ENCODE measurements at places on chromosomes 6 and 20.

GRCh38 chr6:13427801-13428582, 59.4 kb downstream of the GFOD1 start:
- DNase-seq, result no peak

DNA sequence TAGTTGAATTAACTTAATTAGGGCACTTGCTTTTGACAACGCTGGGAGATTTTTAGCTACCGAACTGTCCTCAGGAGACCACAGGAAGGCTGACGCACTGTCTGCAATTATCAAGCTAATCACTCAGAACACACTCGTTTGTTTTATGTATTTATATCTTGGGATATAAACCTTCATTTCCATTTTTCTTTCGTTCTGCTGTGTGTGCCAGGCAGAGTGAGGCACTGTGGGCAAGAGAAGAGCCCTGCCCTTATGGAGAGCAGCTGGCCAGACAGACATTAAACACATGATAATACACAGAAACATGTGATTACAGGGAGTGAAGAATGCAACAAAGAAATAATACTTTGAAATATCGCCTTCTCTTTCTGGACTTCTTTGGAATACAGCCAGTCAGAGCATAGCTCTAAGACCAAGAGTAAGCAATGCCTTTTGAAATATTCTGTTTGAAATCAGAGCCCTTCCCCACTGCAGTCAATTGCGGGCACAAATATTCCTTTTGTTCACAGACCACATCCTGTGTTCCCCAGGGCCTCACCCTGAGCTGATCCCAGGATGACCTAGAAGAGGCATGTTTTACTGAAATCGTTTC, 96.8 kb downstream of the ANKRD60 start:
- DNase-seq, result no peak

DNA sequence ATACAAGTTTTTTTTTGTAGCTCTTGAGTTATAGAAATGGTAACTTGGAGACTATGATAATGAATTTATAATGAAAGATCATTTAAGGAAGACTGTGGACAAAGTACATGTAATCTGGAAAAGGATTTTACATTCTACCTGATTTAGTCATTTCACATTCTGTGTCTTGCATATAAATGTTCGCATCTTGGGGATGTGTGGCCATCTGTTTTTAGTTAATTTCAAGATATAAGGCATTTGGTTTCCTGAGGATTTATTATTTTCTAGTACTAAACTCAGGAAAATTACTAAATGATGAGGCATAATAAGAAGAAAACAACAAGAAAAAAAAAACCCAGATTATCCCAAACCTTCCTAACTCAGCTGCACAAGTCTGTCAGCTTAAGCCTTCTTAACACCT, 112.7 kb upstream of the PRL start:
- DNase-seq, result no peak

DNA sequence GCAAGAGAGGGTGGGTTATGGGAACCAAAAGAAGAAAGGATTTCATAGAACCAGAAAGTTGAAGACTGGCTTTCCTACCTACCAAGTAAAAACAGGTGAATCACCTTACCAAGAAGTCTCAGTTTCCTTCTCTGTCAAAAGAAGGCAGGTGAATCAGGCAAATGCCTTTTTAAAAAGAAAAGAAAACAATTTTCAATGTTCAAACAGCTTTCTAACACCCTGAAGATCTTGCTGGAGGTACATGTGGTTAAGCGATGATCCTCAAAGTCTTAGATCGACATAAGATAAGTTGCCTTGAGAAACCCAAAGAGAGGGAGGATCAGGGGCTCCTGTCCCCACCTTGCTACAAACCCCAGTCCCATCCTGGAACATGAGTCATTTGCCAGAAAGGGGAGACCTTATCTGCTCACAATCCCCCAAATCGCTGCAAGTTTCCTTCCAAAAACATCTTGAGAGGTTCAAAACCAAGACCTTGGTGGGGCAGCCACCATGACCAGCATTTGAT, 71.6 kb downstream of the NFATC2 start:
- DNase-seq, result no peak

DNA sequence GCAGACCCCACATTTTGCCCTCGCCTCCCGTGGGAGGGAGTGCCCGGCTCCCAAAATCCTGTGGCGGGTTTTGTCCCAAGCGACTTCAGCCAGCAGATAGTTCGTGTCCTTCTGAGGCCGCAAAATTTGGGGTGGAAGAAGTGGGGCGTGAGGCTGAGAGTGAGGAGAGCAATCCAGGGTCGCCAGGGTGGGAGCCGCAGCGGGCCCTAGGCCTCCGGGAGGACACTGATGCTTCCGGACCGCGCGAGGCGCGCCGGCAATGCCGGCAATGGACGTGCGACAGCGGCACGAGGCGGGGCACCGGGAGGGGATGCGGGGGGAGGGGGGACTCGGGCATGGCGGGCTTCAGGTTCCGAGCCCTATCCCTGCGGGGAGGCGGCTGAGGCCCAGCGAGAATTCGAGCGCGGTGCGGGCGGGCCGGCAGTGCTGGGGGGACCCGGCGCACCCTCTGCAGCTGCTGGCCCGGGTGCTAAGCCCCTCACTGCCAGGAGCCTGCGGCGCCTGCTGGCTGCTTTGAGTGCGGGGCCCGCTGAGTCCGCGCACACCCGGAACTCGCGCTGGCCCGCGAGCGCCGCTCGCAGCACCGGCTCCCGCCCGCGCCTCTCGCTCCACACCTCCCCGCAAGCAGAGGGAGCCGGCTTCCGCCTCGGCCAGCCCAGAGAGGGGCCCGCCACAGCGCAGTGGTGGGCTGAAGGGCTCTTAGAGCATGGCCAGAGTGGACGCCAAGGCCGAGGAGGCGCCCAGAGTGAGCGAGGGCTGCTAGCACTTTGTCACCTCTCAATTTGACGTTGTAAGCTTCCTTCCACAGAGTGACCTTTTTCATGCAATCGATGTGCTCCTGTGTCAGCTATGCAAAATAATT, 143.8 kb downstream of the LPA start:
- peak; percentile 68 for DNase-seq

DNA sequence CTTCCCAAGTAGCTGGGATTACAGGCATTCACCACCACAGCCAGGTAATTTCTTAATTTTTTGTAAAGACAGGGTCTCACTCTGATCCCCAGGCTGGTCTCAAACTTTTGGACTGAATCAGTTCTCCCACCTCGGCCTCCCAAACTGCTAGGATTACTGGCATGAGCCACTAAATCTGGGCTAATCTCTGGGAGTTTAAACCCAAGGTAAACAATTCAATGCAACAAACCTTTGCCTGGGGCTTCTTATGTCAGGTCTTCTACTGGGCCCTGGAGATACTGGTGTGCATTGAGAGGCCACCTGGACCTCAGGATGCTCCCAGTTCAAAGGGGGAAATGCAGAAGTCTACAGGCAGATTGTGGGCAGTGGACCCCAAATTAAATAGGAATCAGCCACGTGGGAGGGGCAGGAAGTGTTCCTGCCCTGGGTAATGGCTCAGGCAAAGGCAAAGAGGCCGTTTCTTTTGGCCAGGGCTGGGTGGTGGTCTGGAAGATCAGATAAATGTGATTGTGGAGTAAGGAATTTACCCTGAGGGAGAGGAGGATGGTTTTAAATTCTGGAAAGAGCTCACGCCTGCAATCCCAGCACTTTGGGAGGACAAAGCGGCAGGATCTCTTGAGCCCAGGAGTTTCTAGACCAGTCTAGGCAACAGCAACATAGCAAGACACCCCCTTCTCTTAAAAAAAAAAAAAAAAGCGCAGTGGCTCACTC, 1.3 kb upstream of the MYBL2 start:
- DNase-seq, result no peak

DNA sequence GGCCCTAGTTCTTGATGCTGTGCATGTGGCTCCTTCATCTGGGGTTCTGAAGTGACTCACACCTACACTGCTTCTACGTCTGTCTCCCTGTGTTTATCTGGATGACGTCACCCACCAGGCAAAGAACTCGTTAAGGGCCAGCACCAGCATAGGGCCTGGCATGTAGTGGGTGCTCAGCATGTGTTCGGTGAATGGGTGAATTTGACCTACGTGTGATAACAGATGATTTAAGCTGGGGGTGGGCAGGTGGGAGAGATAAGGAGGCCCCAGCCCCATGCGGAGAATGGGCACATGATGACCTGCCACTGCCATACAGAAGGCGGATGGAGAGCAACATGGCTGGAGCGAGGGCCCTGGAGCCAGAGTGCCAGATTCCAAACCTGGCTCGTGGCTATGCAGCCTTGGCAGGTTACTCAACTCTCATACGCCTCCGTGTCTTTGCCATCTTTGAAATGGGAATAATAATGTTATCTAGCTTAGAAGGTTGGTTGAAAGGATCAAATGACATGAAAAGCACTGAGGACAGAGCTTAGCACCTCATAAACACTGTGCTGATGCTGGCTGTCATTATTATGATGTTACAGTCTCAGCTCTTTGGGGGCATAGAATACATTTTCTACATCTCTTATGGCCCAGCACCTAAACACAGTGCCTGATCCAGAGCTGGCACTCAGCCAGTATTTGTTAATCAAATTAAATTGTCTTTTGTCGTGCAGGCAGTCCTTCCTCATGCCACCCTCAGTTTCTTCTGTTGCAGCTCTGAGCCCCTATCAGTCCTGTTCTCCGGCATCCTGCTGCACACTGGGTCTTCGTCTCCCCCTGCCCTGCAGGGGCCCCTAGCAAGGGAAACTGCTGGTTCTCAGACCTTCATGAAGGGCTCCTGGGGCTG, 39.6 kb downstream of the VEGFA start:
- no peak for DNase-seq

- DNase-seq, result no peak
Observed at GRCh38 chr6:18324706-18325042, 60.3 kb upstream of the DEK start.

- no peak for DNase-seq
Observed at GRCh38 chr20:41139227-41140093, 2.1 kb downstream of the PLCG1 start.

GRCh38 chr6:21587179-21587960, 6.2 kb upstream of the SOX4 start:
- DNase-seq, result peak; percentile 48

DNA sequence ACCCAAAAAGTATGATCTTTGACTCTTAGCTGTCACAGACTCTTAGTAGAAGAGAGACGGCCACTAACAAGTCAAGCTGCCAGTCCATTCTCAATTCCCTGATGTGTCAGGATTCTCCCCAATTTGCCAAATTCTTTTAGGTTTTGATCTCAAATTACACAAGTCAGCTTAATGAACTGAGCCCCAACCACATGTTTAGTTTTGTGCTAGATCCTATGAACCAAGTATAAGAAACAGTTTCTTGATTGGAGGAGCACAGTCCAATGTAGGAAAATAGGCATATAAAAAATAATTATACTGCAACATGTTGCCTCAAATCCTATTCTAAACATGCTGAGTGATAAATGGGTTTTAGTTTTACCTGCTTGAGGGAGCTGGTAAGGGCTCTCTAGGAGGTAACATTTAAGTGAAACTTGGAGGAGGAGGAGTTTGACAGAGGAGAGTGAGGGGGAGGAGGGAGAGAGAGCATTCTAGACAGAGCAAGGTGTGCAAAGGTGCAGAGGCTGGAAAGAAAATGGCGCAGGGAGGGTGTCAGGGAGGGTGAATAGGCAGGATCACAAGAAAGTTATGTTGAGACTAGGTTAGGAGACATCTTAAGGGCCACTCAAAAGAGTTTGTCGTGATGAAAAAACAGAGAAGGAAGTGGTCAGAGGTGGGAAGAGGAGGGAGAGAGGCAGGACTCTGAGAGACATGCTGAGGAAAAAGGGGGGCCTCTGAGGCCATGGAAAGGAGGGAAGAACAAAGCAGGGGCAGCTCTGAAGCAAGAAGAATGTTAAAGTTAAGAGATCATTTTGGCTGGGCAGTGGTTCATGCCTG, 22.8 kb upstream of the FAM83C start:
- DNase-seq, result peak; percentile 7

GRCh38 chr6:125809570-125810170, 18.9 kb downstream of the NCOA7 start:
- no peak for DNase-seq

DNA sequence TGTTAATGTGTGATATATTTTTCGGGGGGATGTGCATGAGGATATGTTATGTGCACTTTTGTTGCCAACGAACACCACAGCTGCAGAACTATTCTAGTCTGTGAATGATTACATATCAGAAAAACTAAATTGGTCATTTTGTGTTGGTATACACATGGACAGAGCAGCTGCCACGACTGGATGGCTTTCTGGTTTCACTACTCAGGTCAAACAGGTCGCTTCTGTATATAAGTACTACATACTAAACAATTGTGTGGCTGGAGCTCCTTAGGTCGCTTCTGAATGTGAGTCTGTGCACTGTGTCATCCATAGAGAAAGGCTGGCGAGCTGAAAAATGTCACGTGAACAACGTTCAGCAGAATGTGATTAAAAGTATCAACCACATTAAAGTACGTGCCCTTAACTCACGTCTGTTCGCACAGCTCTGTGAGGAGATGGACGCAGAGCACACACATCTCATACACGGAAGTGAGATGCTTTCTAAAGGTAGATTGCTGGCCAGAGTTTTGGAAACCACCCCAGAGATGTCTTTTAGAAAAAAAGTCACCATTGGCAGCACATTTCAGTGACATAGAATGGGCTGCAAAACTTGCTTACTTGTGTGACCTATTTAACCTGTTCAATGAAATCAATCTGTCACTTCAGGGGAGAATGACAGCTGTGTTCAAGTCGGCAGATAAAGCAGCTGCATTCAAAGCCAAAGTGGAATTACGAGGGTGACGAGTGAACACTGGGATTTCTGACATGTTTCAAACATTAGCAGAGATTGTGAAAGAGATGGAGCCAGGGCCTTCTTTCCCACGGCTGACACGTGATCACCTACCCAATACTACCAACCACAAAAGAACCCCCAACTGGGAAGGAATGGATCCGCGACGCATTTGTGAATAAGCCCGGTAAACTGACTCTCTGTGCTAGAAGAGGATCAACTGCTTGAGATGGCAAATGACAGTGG, 176.6 kb downstream of the PDE10A start:
- DNase-seq, result no peak

DNA sequence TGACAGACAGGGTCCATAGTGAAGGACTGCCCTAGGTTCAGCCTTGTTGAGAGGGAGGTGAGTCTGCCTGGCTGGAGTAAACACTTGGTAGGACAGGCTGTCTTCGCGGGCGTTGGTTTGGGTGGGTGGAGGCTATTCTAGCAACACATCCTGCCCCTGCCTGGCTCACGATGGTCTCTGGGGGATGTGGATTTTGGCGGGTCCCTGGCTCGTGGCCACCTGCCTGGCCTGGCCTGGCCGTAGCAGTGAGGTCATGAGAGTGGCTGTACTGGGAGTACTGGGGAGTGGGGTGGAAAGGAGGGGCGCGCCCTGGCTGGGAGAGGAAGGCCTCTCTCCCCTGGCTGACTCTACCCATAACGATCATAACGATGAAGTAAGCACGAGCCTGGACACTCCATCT, 30.2 kb upstream of the MRPS18A start:
- DNase-seq, result no peak

DNA sequence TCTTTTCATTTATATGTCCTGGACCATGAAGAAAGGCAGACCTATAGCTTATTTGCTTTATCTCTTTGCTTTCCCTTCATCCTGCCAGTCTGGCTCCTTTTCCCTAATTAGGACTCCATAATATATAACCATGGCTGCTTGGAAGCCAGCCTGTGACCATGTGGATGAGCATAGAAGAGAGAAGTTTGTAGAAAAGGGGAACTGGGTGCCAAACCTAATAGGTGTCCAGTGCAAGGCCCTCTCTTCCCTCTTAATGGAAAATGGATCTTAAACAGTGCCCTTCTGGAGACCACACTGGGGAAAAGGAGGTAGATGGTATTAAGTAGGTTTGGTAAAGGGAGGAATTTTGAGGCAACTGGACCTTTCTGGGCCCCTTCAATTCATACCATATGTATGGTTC, 16.7 kb upstream of the OSTM1 start:
- no peak for DNase-seq
